Activated T-cell treated with anti-CD3 and anti-CD28 coated beads, Interleukin-2, amount 50 U/mL, for 48 hours (primary cell): ENCODE measurements at places on chromosomes 7 and 10.

DNA sequence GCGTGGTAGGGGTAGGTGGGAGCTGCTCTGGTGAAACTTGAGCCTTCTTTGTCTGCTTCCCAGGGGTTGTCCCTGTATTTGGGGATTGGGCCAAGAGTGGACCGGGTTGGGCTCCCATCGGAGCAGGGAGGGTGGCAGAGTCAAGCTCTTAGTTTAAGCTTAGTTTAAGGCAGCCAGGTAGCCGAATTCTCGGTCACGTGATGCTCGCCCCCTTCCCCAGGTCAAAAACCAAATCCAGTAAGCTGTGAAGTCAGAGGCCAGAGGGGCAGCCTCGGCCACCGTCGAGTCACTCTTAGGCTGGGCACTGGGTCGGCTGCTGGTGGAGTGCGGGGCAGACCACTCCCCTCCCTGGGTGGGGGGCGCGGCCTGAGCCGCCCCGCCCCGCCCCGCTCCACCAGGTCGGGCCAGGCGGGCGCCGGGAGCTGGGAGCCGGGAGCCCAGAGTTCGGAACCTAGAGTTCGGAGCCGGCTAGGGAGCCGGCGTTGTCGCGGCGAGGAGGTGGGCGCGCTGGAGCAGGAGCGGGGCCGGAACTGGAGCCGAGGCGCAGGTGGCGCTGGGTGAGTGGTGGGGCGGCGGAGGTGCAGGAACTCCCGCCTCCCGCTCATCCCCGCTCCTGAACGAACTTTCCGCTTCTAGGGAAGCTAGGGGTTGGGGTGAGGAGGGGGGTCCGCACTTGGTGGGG lies 2.8 kb upstream of the LZTS2 start:
- peak; percentile 41 for DNase-seq

DNA sequence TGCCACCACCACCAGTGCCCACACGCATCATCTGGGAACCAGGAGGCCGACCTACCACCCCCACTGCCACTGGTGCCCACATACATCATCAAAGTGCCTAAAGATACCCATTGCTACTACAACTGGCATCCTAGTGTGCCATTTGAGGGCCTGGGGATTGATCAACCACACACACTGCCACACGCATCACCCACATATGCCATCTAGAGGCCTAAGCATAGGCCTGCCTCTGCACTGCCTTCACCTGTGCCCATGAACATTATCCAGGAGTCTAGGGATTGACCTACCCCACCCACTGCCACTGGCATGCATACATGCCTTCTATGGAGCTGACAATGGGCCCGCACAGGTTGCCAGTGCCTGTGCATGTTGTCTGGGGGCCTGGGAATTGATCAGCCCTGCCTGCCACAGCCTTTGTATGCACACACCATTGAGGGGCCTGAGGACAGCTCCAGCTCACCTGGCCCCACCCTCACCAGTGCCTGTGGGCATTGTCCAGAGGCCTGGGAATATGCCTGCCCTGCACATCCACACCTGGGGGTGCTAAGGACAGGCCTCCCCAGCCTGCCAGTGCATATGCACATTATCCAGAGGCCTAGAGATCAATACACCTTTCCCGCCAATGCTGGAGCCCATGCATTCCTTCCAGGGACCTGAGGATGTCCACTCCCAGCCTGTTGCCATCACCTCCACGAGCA lies 64.3 kb upstream of the TRIL start:
- no peak for DNase-seq

GRCh38 chr10:49304137-49304536 lies 5.2 kb downstream of the C10orf71 start:
- no peak for DNase-seq

DNA sequence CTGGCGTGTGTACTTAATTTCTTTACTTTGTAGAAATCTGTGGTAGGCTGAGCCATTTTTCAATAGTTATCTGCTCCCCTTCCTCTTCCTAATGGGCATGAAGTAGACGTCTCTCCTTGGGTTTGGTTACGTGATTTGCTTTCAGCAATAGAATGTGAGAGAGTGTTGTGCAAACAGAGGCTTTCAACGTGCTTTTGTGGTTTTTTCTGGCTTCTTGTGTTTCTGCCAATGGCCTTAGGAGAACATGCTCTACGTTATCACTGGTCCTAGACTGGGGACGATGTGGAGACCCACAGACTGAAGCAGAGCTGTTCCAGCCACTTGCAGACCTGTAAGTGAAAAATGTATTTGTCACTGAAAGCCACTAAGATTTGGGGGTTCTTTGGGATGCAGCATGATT lies 107.2 kb upstream of the NPTX2 start:
- no peak for DNase-seq

DNA sequence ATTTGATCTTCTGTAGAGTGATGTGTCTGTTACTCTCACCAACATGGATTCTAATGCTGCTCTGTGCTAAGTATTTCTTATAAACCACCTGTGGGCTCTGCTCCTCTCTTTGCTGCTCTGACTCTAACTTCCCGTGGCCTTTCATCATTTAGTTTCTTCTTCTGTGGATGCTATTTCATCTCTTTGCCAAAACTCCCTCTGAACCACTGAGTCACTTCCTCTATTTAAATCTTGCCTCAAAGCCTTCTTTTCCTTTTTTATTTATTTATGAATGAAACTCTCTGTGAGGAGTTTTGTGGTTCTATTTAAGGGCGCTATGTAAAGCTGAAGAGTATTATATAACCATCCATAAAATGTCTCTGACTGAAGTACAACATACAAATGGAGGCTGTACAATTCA lies 538.5 kb downstream of the SUGCT start:
- no peak for DNase-seq

GRCh38 chr10:112361951-112362751 lies 11.8 kb upstream of the ACSL5 start:
- DNase-seq, result no peak

- no peak for DNase-seq
These were observed 12.3 kb downstream of the STAMBPL1 start for GRCh38 chr10:88892222-88892967.

DNA sequence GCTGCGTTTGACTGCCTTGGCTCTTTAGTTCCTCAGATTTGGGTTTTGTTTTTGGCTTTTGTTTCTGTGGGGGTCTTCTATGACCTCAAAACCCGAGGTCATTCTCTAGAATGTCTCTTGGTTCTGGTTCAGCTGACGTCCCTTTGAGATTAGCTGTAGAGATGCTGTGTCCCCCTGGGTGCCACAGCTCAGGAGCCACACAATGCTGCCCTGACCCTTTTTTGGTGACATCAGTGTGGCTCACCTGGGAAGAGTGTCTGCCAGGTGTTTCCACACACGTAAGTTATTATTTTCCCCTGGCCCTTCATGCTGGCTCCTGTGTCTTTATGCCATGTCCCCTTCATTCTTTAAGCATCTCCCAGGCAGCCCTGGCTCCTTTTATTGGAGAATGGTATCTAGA lies 89.8 kb upstream of the DDC start:
- DNase-seq, result no peak

- no peak for DNase-seq
These were observed 35.2 kb downstream of the OR13A1 start for GRCh38 chr10:45280113-45280760.

DNA sequence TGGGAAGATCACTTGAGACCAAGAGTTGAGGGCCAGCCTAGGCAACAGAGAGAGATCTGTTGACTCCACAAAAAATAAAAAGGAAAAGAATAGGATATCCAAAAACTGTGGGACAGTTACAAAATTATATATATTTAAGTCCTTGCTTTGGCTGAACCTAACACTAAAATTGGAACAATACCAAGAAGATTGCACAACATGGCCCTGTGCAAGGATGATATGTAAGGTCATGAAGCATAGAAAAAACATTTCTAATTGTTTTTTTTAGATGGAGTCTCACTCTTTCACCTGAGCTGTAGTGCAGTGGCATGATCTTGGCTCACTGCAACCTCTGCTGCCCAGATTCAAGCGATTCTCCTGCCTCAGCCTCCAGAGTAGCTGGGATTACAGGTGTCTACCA lies 139.0 kb downstream of the TPST1 start:
- DNase-seq, result no peak

GRCh38 chr10:96500519-96500918 lies 13.2 kb downstream of the TLL2 start:
- DNase-seq, result no peak

DNA sequence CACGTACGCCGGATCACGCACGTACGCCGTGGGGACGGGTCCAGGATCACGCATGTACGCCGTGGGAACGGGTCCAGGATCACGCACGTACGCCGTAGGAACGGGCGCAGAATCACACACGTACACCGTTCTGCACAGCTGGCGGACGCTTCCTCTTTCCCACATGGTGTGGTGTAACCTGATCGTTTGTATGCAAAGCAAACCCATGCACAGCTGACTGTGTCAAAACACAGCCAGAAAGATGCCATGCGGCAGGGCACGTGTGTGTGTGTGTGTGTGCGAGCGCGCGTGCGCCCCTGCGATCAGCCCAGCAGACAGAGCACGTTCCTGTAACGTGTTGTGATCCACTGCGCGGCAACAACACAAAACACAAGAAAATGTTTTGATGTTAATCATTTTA lies 573.6 kb downstream of the DNAJB6 start:
- no peak for DNase-seq

DNA sequence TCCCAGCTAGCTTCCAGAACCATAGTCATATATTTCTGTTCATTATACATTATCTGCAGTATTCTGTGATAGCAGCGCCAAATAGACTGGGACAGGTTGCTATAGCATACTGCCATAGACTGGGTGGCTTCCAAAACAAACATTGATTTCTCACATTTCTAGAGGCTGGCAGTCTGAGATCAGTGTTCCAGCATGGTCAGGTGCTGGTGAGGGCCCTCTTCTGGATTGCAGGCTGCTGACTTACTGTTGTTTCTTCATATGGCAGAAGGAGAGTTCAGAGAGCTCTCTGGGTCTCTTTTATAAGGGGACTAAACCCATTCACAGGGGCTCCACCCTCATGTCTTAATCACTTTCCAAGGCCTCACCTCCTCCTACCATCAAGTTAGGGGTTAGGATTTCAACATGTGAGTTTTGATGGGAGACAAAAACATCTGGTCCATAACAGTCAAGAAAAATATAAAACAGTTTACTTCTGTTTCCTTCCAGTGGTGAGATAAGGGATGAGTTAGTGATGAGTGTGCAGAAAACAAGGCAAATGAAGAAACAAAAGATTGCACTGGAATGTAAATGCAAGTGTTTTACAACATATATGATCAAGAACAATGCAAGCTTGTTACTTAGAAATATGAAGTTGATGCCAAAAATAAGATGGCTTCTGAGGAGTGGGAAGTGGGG lies 399.0 kb upstream of the C7orf33 start:
- DNase-seq, result no peak

- DNase-seq, result no peak
These were observed 196.1 kb downstream of the GRID1 start for GRCh38 chr10:86170255-86171108.

DNA sequence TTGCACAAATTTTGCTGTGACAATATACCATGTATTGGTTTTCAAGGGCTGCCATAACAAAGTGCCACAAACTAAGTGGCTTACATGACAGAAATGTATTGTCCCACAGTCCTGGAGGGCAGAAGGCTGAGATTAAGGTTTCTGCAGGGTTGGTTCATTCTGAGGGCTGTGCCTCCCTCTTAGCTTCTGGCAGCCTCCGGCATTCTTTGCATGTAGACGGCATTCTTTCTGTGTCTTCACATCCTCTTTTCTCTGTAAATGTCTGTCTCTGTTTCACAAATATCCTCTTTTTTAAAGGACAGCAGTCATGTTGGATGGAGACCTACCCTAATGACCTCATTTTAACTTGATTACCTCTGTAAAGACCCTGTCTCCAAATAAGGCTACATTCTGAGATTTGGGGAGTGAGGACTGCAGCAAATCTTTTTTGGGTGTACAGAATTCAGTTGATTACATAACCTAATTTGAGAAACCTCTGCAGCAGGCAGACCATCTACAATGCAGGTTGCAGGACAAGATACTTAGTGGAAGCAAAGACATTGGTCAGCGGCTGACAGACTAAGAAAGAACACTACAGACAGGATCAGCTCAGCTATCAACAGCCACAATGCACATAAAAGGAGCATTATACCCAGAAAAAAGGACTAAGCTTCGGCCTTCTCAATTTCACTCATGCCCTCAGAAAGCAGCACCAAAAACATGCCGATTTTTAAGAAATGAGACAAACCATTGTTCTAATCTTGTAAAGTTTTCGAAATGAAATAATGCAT lies 84.6 kb upstream of the FAM3C start:
- no peak for DNase-seq

DNA sequence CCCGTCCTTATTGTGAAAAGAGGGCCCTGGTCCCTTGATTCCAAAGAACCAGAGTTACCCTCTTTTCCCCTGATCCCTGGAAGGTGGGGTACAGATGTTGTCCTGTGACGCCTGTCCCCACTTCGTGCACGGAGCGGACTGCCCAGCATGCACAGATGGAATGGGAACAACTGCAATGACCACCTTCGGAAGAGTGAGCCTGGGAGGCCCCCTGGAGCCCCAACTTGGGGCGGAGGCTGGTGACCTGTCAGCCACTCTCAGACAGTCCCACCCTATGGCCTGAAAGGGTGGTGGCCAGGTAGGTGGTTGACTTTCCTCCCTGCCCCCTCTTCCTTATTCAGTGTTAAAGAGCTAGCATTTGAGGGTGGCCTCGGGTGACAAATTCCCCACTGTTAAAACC lies 196.6 kb upstream of the GALNT17 start:
- no peak for DNase-seq

DNA sequence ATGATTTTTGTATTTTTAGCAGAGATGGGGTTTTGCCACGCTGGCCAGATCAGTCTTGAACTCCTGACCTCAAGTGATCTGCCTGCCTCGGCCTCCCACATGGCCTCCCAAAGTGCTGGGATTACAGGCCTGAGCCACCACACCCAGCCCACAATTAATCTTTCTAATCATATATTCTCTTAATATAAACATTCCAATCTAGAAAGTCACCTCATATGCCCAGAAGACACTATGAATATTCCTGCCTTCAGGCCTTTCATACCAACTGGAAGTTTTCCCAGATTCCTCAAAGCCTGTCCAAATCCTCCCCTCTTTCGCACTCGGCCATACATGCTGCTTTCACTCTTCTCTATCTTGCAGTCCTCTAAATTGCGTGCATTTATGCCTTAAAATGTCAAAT lies 32.6 kb downstream of the PDZD8 start:
- DNase-seq, result no peak
